Activated T-helper 2 cell treated with anti-CD3 and anti-CD28 coated beads, Interferon-gamma antibody, Interleukin-2, Interleukin-4, amounts not matched to agents 10 μg/mL and 5 μg/mL and 100 μg/mL, durations not matched to agents 14 hours and 24 hours and 36 hours (primary cell): ENCODE measurements at places on chromosomes 1 and 21.

DNA sequence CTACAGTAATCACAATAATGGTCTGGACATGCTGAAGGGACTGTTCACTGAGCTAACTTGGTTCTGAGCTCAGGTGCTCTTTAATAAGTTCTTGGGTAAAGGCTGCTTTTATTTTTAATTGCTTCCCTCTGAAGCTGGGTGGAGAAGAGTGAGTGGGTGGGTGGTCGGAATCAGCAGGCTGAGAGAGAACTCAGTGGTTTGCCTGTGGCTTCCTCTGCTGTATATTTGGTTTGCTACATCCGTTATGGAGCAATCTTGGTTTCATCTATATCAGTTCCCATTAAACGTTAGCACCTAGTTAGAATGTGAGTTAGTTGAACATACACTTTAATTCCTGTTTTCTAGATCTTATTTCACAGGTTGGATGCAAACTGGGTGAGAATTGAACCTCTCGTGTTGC, 23.3 kb downstream of the CNIH4 start:
- DNase-seq: peak; percentile 57

- DNase-seq: no peak
These were observed 68.0 kb upstream of the CYP2J2 start for GRCh38 chr1:59994302-59995198.

DNA sequence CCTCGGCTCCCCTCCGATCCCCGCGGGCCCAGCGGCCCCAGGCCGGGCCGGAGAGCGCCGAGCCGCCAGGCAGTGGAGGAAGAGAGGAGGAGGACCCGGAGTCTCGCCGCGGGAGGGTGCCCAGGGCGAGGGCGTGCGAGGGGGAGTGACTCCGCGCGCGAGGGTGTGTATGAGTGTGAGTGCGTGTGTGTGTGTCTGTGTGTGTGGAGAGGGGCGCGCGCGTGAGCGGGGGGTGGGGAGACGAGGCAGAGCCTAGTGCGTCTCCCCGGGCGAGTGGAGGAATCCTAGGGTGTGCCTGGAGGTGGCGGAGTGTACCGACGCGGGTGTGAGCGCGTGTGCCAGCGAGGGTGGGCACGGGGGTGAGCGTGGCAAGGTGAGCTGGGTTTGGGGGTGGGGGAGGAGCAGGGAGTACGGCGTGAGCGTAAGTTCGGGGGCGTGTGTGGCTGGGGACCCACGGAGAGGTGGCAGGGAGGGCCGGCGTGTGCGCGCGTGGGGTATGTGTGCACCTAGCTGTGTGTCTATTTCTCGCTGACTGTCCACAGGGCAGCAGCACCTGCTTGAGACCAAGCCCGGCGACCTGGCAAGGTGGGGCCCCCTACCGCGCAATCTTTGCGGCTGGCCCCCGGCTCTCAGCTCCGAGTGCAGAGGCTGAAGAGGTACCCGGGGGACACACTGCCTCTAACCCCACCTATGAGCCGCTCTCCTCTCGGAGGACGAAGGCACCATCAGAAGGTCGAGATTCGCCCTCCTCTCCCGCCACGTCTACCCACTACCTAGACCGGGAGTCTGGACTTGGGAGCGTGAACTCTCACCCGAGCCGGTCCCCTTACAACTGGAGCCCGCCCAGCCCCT, 784 bp upstream of the KCND3 start:
- no peak for DNase-seq

DNA sequence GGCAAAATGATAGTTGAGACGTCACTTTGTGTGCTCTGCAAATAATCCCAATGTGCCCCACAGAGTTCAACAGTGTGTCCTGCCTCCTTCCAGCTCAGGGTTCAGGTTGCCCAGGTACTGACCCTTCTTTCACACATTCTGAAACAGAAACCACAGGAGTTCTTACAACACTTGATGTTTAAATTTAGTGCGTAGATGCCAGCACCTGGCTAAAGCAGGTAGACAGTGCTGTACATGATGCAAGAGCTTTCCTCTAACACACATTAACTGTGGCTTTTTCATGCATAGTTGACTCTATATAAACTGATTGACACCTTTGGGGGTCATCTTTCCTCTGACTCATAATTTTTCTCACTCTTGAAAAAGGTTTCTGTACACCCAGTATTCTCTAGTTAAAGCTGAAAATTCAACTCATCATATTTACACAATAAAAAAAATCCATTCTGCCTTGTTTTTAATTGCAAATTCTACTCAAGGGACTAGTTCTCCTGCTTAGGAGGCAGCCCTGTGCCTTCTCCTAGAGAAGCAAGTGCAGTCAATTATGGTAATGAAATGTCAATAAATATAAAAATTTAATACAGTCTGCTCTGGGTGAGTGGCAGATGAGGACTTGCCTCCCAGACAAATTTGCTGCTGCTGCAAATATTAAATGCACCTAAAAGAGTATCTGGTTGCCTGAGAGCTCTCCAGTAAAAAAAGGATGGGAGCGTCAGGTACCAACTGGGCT, 91.4 kb downstream of the NR5A2 start:
- no peak for DNase-seq

DNA sequence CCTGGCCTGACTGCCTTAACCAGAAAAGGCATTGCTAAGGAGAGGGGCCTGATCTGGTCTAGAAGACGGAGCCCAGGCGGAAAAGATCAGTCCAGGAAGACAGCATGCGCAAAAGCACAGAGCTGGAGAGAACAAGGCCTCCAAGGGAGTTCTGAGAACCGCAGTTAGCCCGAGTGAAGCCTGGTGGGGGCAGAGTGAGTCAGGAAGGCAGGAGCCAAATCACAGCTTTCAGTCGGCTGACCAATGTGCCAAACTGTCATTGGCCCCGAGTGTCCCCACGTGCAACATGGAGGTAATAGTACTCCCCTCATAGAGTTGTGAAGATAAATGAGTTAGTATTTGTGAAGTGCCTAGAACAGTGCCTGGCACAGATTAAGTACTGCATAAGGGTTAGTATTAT, 1.2 kb upstream of the TSPAN2 start:
- no peak for DNase-seq

GRCh38 chr1:91682882-91683597, 182.4 kb downstream of the CDC7 start:
- no peak for DNase-seq
